ENCODE measurements at places on chromosomes 7 and 10. TPM values are rescaled to one million over a fixed set of nuclear protein-coding genes. Genes with fewer than 3 reads are reported as not detected.

DNA sequence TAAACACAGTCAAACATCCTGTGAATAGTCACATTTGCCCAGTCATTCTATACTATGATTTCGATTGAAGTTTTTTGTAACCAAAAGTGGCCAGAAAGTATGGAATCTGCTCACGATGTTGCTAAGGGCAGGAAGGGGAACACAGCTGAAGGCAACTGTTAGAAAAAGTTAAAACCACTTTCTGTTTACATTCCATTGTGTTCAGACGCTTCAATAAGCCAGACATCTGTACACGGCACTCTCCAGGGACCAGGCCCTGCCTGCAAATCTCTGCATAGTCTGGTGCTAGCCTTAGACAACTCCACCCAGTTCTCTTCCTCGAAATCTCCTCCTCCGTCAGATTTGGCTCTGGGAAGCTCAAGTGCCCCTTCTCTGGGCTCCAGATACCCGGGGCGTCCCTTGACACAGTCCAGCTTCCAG, 17.1 kb upstream of the TMEM120A start:
- peaks cover 6% of the 10 kb centered on the region for H3K27me3 ChIP-seq
- H3K36me3 ChIP-seq = peaks cover 41% of the 10 kb centered on the region
- no peak overlapping the region for H3K27ac ChIP-seq
- no peak overlapping the region for H3K4me3 ChIP-seq
- H3K4me1 ChIP-seq = peaks cover 31% of the 10 kb centered on the region
- DNase-seq = no peak

DNA sequence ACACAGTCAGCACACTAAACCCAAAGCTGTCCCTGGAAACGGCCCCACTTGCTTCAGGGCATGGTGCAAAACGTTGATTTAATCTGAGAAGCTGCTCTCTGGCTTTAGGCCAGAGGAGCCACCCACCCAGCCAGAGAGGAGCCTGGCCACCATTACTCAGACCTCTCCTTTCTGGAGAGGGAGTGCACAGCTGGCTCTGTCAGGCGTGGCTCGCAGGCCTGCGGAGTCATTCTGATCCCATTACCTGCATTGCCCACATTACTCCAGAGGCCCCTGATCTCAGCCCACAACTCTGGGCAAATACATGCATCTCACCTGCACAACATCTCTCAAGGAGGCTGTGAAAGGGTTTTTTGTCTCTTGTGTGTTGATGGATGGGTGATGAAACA, 370.0 kb upstream of the IGFBP3 start:
- no peaks in the 10 kb centered on the region for H3K4me1 ChIP-seq
- DNase-seq = no peak
- no peaks in the 10 kb centered on the region for H3K27me3 ChIP-seq
- no peak overlapping the region for H3K27ac ChIP-seq

- H3K27ac ChIP-seq = no peak overlapping the region
- no peaks in the 10 kb centered on the region for H3K36me3 ChIP-seq
- peaks cover 3% of the 10 kb centered on the region for H3K27me3 ChIP-seq
- no peaks in the 10 kb centered on the region for H3K4me1 ChIP-seq
Measured at GRCh38 chr10:13946209-13946460, 359.4 kb downstream of the PRPF18 start.

Gene BMPER
- not detected for total RNA-seq

DNA sequence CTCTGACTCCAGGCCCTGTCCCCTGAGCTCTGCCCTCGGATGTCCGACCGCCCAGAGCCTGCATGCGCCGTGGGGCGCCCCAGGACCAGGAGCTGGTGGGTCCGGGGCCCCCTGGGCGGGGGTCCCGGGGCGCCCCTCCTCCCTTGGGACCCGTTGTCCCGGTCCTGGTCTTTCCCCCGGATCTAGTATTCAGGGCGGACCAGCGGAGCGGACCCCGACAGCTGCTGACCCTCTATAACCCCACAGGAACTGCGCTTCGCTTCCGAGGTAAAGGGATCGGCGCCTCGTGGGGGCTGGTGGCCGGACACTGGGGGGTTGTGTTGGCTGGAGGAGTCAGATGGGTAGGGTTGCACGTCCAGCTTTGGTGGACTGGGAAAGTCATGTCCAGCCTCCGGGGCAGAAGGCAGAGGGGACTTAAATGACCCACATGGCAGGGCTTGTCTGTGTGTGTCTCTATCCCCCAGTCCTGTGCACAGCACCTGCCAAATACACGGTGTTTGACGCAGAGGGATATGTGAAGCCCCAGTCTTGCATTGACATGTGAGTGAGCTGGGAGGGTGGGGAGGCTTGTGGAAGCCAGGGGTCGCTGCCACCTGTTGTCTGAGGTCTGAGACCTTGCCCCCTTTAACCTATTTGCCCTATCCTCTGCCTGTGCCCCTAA, 520 bp downstream of the MOSPD3 start:
- H3K36me3 ChIP-seq = peaks cover 15% of the 10 kb centered on the region
- peak overlapping the region; percentile 95 for H3K4me3 ChIP-seq
- H3K27me3 ChIP-seq = peaks cover 2% of the 10 kb centered on the region
- DNase-seq = peak; percentile 41
- H3K27ac ChIP-seq = peak overlapping the region; percentile 64
- peaks cover 21% of the 10 kb centered on the region for H3K4me1 ChIP-seq

GRCh38 chr7:154844955-154845354, 158.0 kb downstream of the PAXIP1 start:
- peaks cover 5% of the 10 kb centered on the region for H3K27me3 ChIP-seq
- no peak for DNase-seq
- no peak overlapping the region for H3K27ac ChIP-seq
- no peaks in the 10 kb centered on the region for H3K36me3 ChIP-seq
- H3K4me1 ChIP-seq = no peaks in the 10 kb centered on the region

Data from activated CD4-positive, alpha-beta memory T cell treated with anti-CD3 and anti-CD28 coated beads, Interleukin-2, amount 10 ng/mL, durations not matched to agents 7 days and 5 days (primary cell).